ENCODE measurements at places on chromosomes 5 and 9.
A peak's percentile ranks its signal among the peaks of the same experiment; 100 is the strongest.

DNA sequence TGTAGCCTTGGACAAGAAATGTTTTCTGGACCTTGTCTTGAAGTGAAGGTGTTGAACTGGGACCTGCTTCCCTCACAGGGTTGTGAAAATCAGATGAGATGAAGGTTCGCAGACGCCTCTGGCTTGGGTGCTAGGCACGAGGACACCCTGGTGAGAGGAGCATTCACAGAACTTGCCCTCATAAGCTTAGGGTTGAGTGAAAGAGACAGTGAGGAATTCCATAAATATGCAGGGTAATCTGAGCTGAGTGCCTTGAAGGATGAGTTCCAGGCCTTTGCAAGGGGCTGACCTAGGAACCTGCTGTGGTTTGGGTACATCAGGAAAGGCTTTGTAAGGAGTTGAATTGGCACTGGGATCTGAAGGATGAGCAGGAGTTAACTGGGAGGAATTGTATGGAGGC, 75.7 kb upstream of the SAP30L start:
- no peak for DNase-seq

- no peak for DNase-seq
These were observed 394.5 kb upstream of the ZNF462 start for GRCh38 chr9:106468431-106468830.

- no peak for DNase-seq
These were observed 183.1 kb downstream of the TRIO start for GRCh38 chr5:14326035-14326903.

DNA sequence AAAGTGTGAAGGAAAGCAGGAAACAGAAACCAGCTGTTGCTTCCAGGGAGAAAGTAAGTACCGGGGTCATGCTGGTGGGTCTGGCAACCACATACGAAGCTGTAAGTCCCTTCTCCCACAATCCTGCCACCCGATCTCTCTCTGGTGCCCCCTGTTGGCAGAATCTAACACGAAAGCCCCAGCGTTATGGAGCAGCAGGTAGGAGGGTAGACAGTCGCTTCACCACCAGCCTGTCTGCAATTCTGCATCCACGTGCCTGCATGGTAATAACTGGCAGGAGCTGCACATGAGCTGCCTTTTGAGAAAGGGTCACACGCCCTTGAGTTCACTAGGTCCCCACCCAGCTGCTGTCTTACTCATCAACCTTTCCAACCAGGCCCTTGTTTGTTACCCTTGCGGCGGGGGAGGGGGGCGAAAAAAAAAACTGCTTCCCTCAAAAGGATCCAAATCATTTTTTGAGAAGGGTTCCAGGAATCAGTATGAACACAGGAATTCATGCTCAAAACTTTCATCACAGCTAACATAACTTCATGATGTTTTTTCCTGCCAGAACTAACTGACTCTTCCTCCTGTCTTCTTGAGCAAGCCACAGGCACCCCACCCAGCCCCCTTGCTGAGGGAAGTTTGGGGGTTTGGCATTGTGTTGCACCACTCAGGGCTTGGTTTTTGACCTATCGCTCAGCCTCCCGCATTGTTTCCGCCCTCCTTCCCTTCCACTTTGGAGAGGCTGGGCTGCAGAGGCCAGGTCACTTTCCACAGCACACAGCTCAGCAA, 19.6 kb upstream of the TMEM252 start:
- peak; percentile 75 for DNase-seq

DNA sequence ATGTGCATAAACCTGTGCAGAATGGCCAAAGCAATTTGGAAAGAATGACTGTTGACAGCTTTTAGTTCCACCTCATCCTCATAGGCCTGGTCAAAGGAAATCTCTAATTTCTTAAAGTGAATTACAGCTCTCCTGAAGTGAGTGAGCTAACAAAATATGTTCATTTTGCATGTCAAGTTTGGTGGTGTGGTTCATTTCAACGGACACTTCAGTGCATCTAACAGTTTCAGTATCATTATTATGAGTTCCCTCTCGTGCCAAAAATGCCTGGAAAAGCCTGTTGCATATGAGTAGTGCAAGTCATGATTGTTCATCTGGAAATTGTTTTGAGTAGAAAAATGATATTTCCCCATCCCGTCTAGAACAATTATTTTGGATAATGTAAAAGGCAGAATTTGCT, 53.2 kb upstream of the HMHB1 start:
- DNase-seq, result no peak

DNA sequence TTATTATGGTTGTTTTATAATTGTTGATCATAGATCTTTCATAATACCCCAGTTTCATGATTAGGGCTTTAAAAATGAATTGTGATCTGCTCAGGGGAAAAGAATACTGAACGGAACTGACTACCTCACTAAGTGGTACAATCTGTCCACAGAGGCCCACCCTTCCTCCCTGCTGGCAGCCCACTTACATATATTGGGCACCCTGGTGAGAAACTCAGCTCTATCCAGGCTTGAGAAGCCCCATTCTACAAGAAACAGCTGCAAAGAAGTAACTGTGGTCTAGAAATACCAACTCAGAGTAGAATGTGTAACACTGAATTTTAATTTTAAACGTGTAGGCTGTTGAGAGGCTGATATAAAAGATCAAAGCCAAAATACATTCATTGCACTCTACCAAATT, 46.9 kb downstream of the TSSK1B start:
- no peak for DNase-seq

- no peak for DNase-seq
These were observed 41.9 kb downstream of the MOCS2 start for GRCh38 chr5:53067641-53068040.

DNA sequence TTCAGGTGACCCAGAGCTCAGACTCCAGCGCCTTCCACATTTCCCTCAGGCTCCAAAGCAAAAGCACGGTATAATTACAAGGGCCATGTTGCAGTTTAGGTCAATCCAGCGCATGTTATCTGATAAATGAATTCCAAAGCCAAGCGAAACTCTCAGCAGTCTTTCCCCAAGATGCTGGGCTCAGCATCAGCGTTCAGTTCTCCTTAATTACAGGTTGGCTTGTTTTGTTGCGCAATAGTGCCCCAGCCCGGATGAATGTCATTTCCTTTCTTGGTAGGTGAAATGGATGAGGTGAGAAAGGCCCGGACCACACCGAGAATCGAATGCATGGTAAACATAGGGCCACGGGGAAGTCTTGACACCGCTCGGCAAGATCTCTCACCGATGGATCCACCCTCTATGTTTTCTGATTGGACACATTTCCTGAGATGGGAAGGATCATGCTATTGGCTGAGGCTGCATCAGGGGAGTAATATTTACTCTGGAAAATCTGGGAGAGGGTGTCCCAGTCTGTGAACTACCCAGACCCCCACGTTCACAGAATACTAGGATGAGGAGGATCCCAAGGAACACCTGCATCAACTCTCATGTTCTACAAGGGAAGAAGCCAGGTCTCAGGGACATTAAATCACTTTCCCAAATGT, 221.2 kb upstream of the ANKRD55 start:
- DNase-seq, result no peak

- no peak for DNase-seq
These were observed 89.0 kb downstream of the DCP2 start for GRCh38 chr5:113065626-113066025.

- no peak for DNase-seq
These were observed 4.6 kb upstream of the PRDM12 start for GRCh38 chr9:130659699-130660248.

DNA sequence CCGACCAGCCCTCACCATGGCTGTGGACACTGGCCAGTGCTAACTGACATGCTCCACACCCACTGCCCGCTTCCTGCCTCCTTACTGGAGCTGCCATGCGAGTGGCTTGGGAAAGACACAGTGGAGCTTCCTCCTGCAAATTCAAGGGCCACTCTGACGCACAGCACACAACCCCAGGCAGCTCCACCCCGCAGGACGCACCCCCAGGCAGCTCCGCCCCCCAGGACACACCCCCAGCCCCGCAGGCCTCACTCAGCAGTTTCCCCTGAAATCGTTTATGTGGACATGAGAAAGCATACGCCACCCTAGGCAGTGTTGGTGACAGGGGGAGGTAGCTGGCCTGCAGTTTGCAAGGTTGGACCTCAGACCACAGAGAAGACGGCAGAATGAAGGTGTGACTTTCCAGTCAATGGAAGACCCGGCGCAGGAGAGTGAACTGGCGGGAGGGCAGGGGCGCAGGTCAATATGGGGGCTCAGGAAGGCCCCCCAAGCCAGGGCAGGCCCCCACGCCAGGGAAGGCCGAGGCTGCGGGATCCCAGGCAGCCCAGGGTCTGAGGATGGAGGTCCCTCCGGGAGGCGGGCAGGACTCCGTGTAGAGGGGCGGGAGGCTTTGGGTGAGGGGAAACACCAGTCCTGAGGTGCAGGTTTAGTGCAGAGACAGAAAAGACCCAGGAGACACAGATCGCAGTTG, 21.6 kb downstream of the LPCAT1 start:
- DNase-seq, result peak; percentile 42

GRCh38 chr5:43769571-43770355, 166.8 kb downstream of the NNT start:
- DNase-seq, result no peak

- no peak for DNase-seq
These were observed 82.4 kb downstream of the FREM1 start for GRCh38 chr9:14827805-14828204.

DNA sequence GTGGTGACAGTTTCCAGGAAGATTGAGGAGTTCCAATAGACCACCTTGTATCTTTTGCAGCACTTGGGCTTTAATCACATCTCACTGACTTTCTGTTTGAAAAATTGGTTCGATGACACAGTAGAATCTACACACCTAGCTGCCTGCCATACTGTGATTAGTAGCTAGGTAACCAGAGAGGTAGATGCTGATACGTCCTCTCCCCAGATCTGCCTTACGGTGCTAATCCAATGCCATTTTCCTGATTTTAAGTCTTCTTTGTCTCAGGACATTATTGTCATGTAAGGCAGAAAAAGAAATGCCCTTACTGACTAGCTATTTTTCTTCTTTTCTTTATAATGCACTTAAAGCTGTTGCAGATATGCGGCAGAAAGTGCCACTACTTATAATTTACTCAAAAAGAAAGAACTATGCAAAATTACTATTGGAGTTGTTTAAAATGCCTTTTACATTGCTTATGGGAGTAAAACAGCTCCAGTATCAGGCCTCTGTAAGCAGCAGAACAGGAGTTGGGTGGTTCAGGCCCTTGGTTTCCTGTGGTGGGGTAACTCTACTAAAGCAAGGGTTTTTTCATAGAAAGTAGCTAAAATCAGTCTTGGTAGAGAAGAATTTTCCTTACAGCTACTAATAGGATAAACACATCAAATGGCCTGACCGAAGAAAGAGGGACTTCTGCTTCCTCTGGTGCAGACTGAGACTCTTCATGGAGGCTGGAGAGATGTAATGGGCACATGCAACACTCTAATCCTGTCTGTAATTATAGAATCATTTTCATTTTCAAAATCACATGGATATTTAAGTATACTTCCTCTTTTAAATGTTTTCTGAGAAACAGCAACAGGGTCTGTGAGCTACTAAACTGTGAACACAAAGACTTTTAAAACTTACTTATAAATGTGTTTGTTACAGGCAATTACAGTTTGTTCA, 177.2 kb downstream of the MAPKAP1 start:
- no peak for DNase-seq

DNA sequence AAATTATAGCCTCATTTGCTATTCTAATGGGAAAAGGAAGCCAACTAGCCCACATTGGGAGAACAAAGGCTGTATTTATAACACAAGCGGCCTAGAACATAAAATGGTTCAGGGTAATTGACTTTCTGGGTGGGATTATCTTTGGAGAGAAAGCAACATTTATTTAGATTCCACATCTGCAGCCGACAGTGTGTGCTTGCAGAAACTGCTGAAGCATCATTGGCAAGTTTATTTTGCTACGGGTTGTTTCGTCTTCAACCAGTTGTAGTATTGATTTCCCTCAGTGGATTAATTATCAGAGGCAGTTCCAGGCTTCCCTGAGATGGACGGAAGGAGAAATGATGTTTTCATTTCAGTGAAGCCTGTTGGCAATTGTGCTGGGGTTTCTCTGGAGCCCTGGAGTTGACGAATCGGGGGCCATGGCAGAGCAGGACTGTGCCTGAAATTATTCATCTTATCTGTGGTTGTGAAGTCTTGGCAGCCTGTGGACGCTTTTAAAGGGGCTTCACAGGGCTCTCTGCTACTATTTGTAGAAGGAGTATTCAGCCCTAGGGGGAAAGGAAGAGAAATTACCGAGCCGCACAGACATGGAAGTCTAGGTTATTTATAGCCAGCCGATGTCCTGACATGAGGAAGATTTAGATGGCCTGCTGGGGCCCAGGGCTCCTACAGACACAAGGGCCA, 290.6 kb upstream of the IRX4 start:
- DNase-seq, result no peak

DNA sequence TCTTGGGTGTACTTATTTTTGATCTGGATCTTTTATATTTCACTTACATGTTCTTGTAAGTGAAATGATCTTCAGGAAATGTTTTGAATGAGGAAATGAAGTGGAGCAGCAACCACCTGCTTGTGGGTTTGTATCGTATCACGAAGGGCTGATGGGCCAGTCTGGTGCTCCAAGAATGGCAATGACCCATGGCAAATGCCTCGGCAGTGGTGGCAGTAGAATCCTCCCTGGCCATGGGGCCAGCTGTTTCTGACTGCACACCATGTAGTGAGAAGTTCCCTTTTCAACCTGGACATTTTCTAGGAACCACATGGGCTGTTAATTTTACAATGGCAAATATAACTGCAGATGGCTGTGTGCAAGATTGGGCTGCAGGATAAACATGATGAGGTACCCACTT, 29.9 kb downstream of the MAT2B start:
- DNase-seq, result no peak

GRCh38 chr5:170097934-170098333, 7.8 kb upstream of the FOXI1 start:
- DNase-seq, result no peak

GRCh38 chr9:96025995-96026602, 150.6 kb downstream of the ERCC6L2 start:
- DNase-seq, result no peak

DNA sequence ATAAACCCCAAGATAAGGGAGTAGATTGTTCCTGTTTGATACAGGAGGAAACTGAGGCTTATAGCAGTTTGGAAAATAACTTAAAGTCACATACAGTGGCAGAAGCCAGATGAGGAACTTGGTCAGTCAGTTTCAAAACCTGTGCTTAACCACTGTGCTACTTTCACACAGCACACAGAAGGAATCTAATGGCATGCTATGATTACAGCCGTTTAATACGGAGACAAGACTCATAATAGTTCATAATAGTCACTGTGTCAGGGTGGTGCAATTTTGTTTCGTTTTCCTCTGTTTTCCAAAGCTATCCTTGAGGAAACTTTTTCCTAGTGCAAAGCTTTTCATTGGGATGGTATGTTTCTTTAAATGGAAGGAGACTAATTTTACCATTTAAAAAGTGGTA, 112.3 kb downstream of the GCNT1 start:
- no peak for DNase-seq

GRCh38 chr9:107285286-107285685, 2.2 kb downstream of the RAD23B start:
- no peak for DNase-seq

GRCh38 chr5:16788957-16789356, 147.1 kb downstream of the MYO10 start:
- no peak for DNase-seq

- no peak for DNase-seq
These were observed 31.7 kb upstream of the IRX4 start for GRCh38 chr5:1914471-1914870.

Measured in activated naive CD4-positive, alpha-beta T cell treated with anti-CD3 and anti-CD28 coated beads, Interleukin-2, amount 50 U/mL, for 72 hours (primary cell).